Neural progenitor cell (in vitro differentiated cells): ENCODE measurements at places on chromosomes 5 and 9. TPM values are rescaled to one million over a fixed set of nuclear protein-coding genes. Genes with fewer than 3 reads are reported as not detected.

The TYRP1 gene
- total RNA-seq = 0.75 TPM in 1 of 2 replicates, not detected in the other

DNA sequence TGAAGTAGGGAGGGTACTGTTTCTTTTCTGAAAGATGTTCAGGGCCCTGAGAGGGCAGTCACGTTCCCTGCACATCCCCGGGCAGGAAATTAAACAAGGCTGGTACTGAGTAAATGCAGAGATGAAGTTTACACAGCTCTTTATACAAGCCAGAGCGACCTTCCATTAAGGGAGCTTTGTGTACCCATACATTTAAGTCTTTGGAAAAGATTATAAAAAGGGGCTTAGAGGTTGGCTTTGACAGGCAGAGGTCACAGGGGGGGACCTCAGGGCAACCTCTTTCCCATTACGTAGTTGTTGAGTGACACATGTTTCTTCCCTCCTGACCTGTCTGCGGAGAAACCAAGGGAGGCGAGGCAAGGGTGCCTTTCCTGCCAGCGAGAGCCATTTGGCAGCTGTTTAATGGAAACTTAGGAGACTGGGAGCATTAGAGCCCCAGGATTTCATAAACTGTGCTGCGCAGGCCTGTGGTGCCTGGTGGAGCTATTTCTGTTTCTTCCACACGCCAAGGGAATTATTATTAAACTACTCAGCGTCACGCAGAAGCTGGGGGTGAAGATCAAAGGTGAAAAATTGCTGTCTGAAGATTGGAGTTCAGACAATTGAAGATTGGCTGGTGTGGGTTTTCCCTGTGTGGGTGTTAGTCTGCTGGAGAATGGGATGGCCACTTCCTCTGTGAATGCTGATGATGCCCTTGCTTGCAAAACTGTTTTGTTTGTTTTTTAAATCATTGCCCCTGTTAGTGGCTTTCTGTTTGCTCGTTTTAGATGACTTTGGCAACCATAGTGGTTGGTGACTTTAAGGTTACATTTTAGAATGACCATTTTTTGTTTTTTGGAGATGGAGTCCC lies 3.2 kb upstream of the SMIM32 start:
- no peak for DNase-seq

The GFRA3 gene
- total RNA-seq = not detected in 2 replicates

GRCh38 chr5:153299891-153300290 lies 190.6 kb upstream of the GRIA1 start:
- DNase-seq = no peak

GRCh38 chr5:81751836-81752643 lies 1.1 kb upstream of the SSBP2 start:
- peak; percentile 75 for DNase-seq

DNA sequence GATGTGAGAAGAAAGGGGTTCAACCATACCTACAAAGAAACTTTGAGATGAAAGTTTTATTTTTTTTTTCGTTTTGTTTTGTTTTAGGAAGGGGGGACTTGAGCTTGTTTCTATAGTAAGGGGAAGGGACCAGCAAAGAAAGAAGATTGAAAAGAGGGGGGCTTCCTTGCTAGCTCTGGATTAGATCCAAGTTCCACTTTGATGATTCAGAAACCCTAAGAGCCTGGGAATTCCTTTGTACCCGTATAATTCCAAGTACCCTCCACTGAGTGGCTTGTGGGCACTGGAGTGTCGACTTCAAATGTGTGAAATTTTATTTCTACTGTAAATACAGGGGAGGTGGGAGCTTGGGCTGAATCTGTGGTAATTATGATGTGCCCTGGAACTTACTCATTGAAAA lies 10.9 kb downstream of the MAMDC2 start:
- DNase-seq = no peak
